ENCODE measurements at places on chromosomes 1 and 21. TPM values are rescaled to one million over a fixed set of nuclear protein-coding genes. Genes with fewer than 3 reads are reported as not detected.

The CD52 gene
- 1.3 TPM for polyA plus RNA-seq

The CHI3L1 gene
- polyA plus RNA-seq: 1.1 TPM

DNA sequence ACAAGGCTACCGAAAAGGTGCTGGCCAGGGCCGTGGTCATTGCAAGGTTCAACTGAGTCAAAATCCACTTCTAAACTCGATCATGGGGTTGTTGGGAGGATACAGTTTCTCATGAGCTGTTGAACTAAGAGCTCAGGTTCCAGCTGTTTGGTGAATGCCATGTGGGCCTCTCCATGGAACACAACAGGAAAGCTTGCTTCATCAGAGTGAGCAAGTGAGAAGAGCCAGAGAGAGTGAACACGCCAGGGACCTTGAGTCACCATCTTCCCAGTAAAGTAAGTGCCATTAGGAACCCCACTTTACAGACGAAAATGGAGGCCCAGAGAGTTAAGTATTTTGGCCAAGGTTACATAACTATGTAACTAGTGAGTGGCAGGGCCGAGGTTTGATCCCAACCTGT, 475.1 kb upstream of the VAMP3 start:
- DNase-seq: no peak

The LRRC39 gene
- 227 TPM for polyA plus RNA-seq

- no peak for DNase-seq
Observed at GRCh38 chr21:24375201-24375600, 1232.1 kb downstream of the MRPL39 start.

The TUFT1 gene
- polyA plus RNA-seq: 9.5 TPM

The NCAM2 gene
- 4.8 TPM for polyA plus RNA-seq

The PDE9A gene
- 7.8 TPM for polyA plus RNA-seq

- no peak for DNase-seq
Observed at GRCh38 chr1:163036671-163037070, 32.5 kb upstream of the RGS4 start.

The IL23R gene
- not detected for polyA plus RNA-seq

The SH3D21 gene
- 2.8 TPM for polyA plus RNA-seq

DNA sequence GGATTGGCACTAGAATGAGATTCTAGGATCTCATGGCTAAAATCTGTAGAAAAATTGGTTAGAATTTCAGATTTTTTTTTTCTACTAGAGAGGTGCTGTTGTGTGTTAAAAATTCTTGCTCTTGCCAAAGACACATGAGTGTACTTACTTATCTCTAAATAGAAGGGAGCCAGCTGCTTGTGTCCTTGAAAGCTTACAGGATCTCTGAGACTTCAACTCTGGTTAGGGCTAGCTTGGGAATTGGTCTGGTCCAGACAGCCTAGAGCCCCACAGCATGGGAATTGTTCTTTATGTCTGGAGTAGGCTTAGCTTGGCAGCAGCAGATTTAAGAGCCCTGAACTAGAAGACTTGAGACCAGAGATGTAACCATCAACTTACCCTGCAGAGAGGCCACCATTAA, 37.3 kb downstream of the MACO1 start:
- no peak for DNase-seq

GRCh38 chr1:236654957-236655356, 31.3 kb upstream of the ACTN2 start:
- no peak for DNase-seq

- no peak for DNase-seq
Observed at GRCh38 chr1:158059984-158060383, 66.5 kb downstream of the KIRREL1 start.

The CHAF1B gene
- 3.5 TPM for polyA plus RNA-seq

The STPG1 gene
- polyA plus RNA-seq: 1.8 TPM

- DNase-seq: no peak
Observed at GRCh38 chr1:240820816-240821215, 208.9 kb upstream of the GREM2 start.

The HAO2 gene
- 0.14 TPM for polyA plus RNA-seq

The ZYG11A gene
- 0.05 TPM for polyA plus RNA-seq

GRCh38 chr1:118185084-118185832, at the start of gene SPAG17:
TSS of gene SPAG17 (minus strand) at chr1:118185228. CDS start at chr1:118185157, 71 bp downstream.
- no peak for DNase-seq

DNA sequence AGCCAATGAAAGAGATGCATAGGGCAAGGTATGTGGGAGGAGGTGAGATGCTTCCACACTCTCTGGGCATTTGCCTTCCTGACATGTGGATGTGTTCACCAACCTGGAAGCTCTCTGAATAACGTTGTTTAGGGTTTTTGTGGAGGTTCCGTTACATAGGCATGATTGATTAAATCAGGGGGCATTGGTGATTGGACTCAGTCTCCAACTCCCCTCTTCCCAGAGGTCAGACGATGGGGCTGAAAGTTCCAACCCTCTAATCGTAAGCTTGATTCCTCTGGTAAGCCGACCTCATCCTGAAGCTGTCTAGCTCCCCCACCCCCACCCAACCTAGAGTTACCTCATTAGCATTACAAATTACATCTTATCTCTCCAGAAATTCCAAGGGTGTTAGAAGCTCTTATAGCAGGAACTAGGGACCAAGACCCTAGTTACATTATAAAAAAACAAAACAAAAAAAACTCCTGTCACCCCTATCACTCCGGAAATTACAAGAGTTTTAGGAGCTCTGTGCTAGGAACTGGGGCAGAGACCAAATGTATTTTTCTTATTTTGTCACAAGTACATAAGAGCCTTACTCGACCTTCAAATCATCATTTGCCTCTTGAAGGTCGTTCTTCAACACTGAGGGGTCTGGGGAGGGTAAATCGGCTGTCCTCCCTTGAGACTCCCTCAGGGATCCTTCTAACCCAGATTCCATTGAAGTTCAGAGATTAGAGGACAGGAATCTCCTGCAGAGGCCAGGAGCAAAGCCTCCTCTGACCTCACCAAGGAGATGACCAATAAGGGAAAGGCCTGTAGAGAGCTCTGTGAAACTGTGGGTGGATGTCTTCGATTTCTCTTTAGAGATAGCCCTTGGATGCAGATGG, 58.2 kb downstream of the DNTTIP2 start:
- no peak for DNase-seq

Measured in forelimb muscle (tissue), 1 donor.